Transverse colon (tissue), 4 donors: ENCODE measurements at places on chromosomes 1 and 21.

DNA sequence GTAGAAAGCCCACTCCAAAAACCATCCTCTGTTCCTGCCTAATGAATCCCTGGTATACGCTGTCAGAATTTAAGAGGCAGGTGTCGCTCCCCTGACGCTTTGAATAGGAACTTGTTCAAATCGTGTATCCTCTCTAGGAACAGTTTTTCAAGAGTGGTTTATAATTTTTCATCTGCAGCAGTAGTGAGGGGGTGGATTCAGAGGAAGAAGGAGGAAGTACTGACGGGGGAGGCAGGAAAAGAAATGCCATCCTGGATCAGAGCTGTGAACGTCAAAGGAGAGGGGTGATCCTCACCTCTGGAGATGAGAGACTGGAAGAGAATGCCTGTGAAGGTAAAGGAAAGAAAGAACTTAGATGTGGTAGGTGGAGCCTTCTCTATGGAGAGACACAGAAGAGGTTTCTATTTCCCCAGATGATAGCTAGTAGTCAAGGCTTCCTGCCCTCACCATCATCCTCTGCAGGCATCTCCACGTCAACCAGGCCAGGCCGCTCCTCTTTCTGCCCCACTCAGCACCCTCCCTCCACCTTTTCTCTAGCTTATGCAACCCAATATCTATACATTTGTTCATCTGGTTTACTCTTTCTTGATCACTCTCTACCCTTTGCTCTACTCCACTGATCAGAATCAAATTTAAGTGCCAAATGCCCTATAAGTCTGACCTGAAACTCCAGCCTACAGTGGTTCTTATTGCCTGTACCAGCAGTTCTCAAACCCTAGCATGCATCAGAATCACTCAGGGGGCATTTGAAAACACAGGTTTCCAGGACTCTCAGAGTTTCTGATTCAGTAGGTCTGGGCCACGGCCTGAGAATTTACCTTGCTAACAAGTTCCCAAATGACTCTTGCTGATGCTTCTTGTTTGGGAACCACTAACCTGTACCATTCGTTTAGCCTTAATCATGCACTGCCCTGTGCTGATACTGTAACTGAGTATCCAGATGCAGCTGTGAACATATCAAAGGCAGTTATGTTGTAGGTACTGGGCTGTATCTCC lies 13.1 kb upstream of the BCL9 start:
- DNase-seq = no peak

- DNase-seq = peak; percentile 6
These were observed 28.7 kb downstream of the COL6A2 start for GRCh38 chr21:46126309-46127238.

- no peak for DNase-seq
These were observed 104.6 kb downstream of the TGFBR3 start for GRCh38 chr1:91781371-91781825.

GRCh38 chr1:53115403-53116306 lies 26.8 kb downstream of the SLC1A7 start:
- DNase-seq = no peak

- no peak for DNase-seq
These were observed 1548.6 kb upstream of the B3GALT2 start for GRCh38 chr1:194734970-194735369.

DNA sequence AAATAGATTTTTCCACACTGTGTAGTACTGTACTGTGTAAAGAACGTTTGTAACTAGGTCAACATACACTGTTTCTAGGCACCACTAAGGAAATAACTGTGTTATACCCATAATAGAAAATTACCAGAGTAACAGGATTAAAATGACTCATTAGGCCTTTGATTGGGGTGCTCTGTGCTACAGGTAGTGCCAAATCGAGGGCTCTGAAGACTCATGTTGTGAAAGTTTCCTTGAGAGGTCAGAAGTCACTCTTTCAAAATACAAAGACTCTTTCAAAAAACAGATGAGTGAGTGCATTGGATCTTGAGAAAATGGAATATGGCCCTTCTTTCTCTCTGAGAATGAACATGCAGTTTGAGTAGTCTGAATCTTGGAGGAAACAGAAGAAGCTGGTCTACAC lies 143.0 kb downstream of the MRPL39 start:
- DNase-seq = no peak

DNA sequence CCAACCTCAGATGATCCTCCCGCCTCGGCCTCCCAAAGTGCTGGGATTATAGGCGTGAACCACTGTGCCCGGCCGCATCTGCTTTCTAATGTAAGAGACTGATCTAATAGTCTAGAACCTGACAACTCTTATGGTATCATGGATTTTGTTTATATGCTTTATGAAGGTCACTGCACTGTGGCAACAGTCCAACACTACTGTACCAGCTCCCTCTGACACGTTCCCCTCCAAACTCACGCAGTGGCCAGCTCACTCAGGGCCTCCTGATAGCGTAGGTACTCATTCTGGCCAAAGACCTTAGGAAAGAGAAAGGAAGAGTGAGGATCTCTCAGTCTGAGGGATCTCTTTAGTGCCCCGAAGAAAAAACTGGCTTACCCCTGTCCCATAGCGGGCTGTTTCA lies 6.0 kb upstream of the CFAP141 start:
- no peak for DNase-seq

- no peak for DNase-seq
These were observed 1.8 kb upstream of the TMPRSS2 start for GRCh38 chr21:41509733-41510132.

DNA sequence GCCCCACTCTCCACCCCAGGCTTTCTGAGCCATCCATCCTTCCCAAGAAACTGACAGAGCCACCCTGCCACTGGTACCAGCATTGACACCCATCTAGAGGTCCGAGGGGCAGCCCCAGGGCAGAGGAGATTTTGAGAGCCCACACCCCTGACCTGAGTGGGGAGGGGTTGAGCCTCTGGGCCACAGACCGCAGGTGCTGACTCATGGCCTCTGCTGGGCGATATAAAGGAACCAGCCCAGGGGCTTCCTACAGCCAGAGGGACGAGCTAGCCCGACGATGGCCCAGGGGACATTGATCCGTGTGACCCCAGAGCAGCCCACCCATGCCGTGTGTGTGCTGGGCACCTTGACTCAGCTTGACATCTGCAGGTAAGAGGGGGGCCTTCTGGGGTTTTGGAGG lies at the start of gene PADI4:
TSS of gene PADI4 (plus strand) at position 252 of the 400 bp plus-strand sequence. CDS start at position 278, 26 bp downstream.
- no peak for DNase-seq

GRCh38 chr1:46248122-46248920 lies 758 bp downstream of the RAD54L start:
- peak; percentile 52 for DNase-seq

- no peak for DNase-seq
These were observed 103.0 kb downstream of the ZSCAN20 start for GRCh38 chr1:33575324-33575879.

DNA sequence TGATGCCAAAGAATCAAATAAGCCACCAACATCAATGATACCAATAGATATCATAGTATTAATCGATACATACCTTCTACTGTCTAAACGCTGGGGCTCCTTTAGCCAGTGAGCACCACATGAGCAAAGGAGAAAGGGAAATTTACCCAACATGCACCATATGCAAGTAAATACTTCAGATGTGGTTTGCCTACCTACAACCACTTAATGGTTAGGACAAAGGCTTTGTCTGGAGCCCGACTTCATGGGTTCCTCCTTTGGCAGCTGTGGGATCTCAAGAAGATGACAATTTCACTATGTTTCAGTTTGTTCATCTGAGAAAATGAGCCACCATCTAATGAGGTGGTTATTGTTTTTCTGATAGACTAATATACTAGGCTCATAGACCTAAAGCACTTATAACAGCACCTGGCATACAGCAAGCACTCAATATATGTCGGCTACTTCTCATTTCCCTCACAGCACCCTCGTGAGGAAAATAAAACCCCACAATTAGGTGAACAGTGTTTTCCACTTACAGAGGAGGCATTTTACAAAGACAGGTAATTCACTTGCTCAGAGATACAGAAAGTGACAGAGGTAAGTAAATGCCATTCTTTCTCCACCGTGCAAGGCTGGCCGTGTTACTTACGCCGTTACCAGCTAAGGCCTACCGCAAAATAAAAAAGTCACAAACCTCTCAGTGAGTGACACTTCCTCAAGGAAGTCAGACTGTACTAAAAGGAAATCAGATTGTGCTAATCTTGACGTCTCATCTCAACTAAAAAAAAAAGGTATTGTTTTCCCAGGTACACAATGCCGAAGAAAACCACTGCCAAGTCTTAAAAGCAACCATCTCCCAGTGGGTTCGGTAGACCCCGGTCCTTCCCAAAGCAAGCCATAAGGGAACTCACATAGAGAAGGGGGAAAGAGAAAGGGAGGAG lies 1.6 kb downstream of the TTC13 start:
- no peak for DNase-seq

DNA sequence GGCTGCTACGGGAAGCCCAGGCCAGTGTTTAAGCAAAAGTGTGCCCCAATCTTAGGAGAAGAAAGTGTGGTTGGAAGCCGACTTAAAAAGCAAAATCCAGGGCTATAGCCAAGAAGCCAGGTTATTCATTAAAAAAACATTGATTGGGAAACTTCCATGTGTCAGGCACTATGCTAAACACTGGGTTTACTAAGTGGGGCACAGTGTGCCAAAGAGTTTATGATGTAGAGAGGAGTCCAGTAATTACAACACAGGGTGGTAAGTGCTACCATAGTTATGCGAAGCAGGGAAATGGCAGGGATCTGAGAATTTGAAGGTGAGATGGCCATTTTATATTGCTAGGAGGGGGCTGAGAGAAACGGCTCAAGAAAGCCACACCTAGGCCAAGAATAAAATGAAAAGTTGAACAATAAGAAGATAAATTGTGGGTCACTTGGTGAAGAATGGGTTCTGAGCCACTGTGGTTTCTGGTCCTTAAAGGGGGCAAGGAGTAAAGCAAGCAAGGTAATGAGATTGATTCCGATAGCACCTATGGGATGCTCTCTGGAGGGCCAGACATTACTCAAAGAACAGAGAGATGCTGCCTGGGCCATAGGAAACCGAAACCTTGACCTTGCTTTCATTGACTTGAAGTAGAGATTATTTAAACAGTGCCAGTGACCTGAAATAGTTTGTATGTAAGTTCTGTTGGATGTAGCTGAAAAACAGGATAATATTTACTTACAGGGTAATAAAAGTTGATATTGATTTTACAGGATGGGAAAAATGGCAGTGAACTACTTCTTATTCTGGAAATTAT lies 177.8 kb downstream of the GIPC2 start:
- no peak for DNase-seq

- DNase-seq = no peak
These were observed 246.9 kb downstream of the GRIK3 start for GRCh38 chr1:36787312-36787913.

DNA sequence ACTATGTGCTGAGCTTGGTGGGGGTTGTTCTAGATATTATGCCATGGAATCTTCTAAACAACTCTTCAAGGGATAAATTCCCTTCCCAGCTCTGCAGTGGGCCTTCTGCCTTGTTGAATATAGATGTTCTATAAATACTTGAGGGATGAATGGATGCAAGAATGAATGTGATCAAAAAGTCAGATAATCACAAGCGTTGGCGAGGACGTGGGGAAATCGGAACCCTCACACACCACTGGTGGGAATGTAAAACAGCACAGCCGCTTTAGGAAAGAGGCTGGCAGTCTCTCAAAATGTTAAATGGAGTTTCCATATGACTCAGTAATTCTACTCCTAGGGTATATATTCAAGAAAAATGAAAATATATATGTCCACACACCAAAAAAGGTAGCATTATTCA lies 19.0 kb downstream of the SDC3 start:
- no peak for DNase-seq

DNA sequence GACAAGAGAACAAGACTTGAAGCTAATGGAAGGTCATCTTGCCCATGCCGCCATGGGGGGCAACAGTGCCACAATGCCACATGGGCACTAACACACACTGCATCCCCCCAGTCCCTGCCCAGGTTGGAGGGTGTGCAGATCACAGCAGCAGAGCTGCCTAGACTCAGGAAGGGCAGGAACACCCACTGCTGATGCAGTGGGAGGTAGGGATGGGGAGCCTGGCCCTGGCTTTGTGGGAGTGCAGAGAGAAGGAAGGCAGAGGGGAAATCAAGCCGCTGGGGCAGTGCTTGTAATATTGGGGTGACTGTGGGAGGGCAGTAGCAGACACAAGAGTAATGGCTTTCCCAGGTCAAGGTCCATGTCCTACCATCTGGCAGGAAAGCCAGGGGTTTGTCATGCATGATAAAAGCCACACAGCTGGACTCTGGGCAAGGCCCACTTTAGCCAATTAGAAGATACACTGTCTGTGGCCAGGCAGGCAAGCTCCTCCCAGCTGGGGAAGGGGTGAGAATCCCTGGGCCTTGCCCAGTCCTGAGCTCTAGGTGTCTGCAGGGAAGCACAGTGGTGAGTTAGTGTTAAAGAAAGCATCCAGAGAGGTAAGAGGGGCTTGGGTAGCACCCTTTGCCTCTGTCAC lies 25.4 kb upstream of the MEF2D start:
- no peak for DNase-seq

- no peak for DNase-seq
These were observed 64.2 kb downstream of the IRF2BP2 start for GRCh38 chr1:234545517-234546386.
